Forelimb muscle (tissue), 1 donor: ENCODE measurements at places on chromosomes 2 and 18.

DNA sequence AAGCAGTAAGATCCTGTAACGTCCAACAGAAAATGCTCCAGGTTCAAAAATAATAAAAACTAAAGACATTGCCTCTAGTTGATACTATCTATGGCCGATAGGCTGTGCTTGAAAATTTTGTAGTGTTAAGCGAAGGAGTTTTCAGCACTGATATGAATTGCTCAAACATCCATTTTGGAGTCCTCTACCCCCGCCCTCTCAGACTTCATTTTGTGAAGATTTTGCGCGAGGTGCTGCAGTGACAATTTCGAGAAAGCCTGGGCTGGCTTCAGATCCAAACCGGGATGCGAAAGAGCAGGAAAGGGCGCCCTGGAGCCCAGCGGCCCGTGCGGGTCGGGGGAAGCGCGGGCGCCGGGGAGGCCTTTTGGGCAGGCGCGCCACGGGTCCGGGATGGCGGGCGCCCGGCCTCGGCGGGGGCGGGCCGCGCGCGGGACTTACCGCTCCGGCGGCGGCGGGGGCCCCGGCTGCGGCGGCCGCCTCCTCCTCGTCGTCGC lies 1.8 kb downstream of the SP3 start:
- DNase-seq, result no peak

DNA sequence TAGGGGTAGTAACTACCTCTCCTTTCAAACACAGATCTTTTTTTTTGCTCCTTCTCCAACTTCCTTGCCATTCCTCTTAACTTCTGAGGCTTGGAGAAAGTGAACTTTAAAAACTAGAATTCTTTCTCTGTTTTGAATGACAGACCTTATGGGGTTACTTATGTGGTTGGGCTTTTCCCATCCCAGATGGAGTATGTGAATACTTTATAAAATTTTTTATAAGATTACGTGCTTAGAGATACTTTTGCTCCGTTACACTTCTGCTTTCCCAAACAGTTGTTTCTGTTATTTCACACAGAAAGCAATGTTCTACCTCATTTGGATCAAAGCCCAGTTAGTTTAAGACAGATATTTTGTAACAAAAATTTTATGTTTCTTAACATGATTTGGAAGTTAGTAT lies 20.2 kb downstream of the GREB1L start:
- no peak for DNase-seq

GRCh38 chr2:241033994-241034393 lies 35.6 kb downstream of the SNED1 start:
- no peak for DNase-seq

- DNase-seq, result no peak
Measured at GRCh38 chr2:223969856-223970255, 12.6 kb downstream of the MRPL44 start.

DNA sequence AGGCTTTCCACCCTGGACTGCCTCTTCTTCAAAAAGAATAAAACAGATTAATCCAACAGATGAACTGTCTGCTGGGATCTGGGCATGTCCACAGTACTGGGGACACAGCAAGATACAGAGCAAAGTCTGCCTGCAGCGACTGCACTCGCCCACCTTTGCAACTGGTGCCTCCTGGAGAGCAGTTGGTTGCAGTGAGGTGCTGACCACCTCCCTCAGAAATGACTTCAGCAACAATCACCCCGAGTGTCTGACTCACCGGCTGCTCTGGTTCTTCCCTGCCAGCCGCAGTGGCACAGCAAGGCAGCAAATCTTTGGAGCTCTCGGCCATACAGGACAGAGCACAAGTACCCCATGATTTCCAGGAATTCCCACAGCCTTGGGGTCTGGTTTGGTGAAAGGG lies 179.7 kb downstream of the ANAPC1 start:
- no peak for DNase-seq

- DNase-seq, result no peak
Measured at GRCh38 chr2:100211521-100211920, 69.1 kb upstream of the AFF3 start.

GRCh38 chr18:37778417-37779165 lies 213.0 kb upstream of the CELF4 start:
- peak; percentile 5 for DNase-seq

DNA sequence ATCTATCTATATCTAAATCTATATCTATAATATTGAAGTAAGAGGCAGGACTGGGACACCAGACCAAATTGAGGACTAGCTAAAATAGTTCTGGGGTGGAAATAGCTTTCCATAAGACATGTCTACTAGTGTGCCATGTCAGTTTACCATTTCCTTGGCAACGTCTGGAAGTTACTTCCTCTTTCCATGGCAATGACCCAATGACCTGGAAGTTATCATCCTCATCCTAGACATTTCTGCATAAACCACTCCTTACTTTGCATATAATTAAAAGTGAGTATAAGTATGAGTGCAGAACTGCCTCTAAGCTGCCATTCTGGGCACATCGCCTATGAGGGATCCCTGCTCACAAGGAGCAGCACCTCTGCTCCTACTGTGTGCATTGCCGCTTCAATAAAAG lies 734.0 kb upstream of the GCFC2 start:
- no peak for DNase-seq

DNA sequence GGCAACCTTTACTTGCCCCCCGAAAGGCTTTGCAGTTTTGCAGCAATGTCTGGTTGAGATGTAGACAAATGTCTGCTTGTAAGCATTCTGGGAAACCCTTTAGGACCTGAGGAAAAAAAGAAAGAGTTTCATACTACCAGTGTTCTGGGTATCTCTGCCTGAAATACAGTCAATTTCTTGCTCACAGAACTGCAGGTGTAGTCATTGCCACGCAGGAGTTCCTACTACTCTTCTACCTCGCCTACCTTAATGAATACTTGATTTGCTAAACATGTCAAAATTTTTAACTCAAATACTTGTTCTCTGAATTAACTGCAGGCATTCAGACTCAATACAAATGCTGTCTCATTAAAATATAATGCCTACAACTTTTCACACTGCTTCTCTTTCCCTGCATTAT lies 56.4 kb downstream of the GCA start:
- DNase-seq, result no peak

DNA sequence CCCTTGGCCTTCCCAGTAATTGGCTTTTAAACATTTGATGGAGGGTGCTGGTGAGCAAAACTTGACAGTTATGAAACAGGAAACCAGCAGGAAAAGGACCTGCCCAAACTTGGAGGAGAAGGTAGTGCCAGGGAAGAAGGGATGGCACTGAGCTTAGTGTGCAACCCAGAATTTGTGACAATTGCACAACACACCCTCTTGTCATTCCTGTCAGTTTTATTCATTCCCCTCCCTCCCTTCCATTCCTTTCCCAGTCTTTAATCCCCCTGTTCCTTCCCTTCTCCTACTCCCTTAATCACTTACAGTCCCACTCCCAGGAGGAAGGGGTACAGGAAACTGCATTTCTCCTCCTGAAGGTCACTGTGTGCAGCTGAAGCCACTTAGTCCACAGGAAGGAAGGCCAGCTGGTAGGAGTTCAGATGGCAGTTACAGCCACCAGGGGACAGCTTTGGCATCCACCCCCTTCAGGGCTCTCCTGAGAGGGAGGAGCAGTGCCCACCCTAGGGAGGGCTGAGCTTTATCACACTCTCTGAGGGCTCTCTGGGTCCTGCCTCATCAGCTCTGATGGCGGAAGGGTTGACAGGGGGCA lies 24.0 kb upstream of the SIGLEC15 start:
- DNase-seq, result no peak

DNA sequence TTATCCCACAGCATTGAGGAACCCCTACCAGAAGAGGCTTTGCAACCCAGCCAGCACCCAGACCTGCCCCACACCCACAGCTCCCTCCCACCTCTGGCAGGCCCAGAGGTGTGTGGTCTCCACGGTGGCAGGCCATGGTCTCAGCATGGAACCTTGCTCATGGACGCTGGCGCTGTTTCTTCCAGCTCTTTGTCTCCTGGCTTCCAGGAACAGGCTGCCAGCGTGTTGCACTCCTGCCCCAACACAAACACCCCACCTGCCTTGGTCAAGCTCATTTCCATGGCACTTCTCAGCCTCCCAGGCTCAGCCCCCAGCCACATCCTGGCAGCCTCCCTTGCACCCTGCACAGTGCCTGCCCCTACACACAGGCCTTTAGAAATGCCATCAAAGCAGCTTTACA lies 31.7 kb downstream of the EN1 start:
- DNase-seq, result no peak

- DNase-seq, result no peak
Measured at GRCh38 chr2:220512419-220512818, 885.0 kb downstream of the SLC4A3 start.

- DNase-seq, result no peak
Measured at GRCh38 chr2:240810621-240811020, 9.4 kb downstream of the KIF1A start.

GRCh38 chr18:77249569-77250500 lies at the start of gene GALR1:
Gene GALR1, plus strand, starts transcription at chr18:77249848. Its CDS starts 701 bp downstream, at chr18:77250549.
- DNase-seq, result no peak

DNA sequence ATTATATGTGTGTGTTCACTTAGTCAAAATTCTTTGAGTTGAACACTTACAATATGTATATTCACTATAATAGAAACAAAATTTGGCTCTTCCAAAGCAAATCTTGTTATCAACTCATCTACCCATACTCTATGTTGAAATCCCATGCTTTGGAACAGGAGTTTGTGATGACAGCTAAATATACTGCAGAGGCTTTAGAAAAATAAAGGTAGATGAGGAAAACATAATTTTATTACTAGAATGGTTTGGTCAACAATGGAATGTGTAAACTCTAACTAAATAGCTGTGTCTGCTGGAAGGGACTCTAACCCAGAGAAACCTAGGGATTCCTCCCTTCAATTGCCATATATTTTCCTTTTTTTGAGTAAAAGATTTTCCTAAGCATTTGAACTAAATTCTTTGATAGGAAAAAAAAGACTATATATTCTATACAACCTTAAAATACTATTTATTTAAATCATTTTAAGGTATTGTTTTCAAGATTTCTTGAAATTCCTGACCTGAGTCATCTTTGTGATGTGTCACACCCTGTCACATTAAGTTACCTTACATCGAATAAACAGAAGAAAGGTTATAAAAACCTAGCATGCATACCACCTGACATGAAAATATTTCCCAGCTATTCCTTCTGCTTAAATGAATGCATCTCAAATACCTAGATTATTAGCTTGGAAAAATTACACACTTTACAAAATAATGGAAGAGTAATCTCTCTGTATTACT lies 175.5 kb downstream of the OTX1 start:
- no peak for DNase-seq

- DNase-seq, result no peak
Measured at GRCh38 chr2:127840893-127841292, 17.1 kb downstream of the POLR2D start.

DNA sequence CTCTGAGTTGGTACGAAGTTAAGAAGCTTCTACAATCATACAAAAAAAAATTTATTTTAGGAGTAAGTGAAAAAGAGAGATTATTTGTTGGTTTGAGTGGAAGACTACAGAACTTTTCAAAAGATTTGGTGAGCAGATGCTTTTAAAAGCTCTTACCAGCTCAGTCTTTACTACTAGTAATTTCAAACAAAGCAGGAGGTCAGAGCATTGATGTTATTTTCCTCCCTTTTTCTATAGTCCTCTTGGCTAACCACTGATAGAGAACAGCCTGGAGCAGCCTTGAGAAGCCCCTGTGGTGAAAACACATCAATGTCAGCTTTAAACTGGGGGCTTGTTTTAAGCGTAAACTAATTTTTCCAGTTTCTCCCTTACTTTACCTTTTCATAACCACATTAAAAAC lies 559.3 kb upstream of the CDH2 start:
- DNase-seq, result no peak

- no peak for DNase-seq
Measured at GRCh38 chr2:170525566-170525900, 189.6 kb upstream of the SP5 start.
